ENCODE measurements at places on chromosomes 7 and 10. TPM values are rescaled to one million over a fixed set of nuclear protein-coding genes. Genes with fewer than 3 reads are reported as not detected.

- no peak overlapping the region for H3K4me3 ChIP-seq
- H3K4me1 ChIP-seq = no peaks in the 10 kb centered on the region
- no peak overlapping the region for H3K27ac ChIP-seq
- H3K27me3 ChIP-seq = no peaks in the 10 kb centered on the region
- DNase-seq = no peak
Observed at GRCh38 chr7:36648441-36648840, 75.9 kb downstream of the AOAH start.

Gene SH3PXD2A
- total RNA-seq = 58.2 TPM

Gene LRRC72
- not detected for total RNA-seq

DNA sequence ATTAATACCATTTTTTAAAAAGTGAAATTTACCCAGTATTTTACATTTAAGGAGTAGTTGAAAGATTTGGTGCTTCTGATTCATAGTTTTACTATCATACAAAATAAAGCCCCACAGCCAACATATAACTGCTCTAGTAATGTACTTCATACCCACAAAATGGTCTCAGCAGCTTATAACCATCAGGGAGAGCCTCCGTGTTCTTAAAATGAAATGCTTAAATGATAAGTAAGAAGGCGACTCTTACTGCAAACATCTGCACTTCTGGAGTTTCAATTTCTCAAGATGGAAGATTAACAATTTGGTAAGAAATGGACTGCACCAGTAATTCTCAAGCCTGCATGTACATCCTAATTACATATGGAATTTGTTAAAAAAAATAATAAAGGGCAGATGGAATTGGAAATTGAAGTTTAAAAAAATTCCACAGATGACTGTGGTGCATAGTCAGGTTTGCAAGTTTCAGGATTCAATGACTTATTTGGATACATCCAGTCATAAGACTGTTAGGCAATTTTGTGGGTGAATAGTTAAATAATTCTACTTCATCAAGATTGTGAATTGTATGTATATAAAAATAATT is 461.0 kb downstream of the KIF20B start:
- H3K27ac ChIP-seq = no peak overlapping the region
- no peaks in the 10 kb centered on the region for H3K4me1 ChIP-seq
- no peaks in the 10 kb centered on the region for H3K27me3 ChIP-seq

DNA sequence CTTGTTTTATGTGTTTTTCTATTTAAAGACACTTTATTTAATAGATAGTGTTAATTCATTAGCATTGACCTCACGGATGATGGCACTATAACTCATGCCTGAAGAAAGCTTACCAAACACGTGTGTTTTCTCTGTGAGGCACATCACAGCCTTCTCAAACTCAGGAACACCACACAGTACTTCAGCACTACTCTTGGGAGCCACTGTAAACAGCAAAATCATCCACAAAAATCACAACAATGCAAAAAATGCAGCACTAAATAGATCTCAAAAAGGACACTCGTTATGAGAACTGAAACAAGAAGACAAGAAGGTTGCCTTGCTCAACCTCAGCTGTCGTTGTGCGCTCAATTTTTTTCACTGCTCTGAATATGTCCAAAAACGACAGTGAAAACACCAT is 12.0 kb upstream of the PARP12 start:
- no peaks in the 10 kb centered on the region for H3K4me1 ChIP-seq
- H3K27ac ChIP-seq = no peak overlapping the region
- no peaks in the 10 kb centered on the region for H3K36me3 ChIP-seq

DNA sequence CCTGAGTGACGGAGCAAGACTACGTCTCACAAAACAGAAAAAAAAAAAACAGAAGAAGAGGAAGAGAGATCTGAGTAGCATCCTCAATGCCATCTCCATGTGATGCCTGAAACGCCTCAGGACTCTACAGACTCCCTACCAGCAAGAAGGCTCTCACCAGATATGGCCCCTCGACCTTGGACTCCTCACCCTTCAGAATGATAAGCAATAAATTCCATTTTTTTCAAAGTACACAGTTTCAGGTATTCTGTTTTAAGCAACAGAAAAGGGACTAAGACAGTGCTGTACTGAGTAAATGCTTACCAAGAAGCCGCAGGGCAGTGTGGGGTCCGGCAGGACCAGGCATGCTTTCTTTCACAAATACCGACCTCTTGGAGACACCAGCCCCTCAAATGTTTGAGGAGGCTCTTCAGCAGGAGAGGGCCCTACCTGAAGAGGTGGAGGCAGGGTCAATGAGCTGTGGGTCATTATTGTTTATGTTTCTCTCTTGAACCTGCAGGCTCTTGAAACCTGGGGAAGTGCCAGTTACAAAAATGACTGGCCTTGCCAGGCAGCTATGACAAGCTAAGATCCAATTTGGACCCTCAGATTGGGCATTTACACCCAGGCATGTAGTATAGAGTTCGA is 204.1 kb upstream of the LYZL1 start:
- H3K27me3 ChIP-seq = no peaks in the 10 kb centered on the region
- no peak overlapping the region for H3K4me3 ChIP-seq
- no peak overlapping the region for H3K27ac ChIP-seq
- H3K4me1 ChIP-seq = no peaks in the 10 kb centered on the region
- H3K36me3 ChIP-seq = no peaks in the 10 kb centered on the region

Gene ZWINT
- 0.66 TPM for total RNA-seq

DNA sequence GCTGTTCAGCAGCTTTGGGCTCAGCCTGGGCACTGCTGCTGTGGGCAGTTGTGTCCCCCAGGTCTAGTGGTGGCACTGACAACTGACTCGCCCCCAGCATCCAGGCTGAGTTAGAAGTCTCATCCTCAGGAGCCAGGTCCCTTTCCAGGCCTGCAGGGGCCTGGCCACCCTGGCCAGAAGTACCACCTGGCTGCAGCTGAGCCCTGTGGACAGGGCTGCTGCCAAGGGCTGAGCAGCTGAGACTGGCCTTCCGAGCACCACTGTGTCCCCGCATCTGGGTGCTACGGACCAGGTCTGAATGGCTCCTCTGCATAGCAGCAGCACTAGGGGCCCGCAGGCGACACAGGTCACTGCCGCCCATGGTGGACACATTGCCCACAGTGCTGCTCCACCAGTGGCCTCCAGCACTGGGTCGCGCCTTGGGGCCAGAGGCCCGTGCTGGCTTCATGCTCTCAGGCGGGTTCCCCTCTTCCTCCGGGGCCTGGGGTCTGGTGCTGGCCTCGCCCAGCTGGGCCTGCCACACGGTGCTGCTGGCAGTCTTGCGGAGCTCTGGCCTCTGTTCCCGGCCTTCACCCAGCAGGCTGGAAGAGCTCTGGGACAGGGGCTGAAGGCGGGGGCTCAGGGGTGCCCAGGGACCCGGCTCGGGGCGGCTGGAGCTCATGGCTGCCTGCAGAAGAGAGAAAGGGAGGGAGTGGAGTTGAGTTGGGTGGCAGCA is 6.2 kb downstream of the GPRIN2 start:
- H3K4me1 ChIP-seq = peaks cover 3% of the 10 kb centered on the region
- no peak overlapping the region for H3K27ac ChIP-seq
- H3K4me3 ChIP-seq = no peak overlapping the region
- peaks cover 3% of the 10 kb centered on the region for H3K27me3 ChIP-seq
